ENCODE measurements at places on chromosomes 3 and 15.

- DNase-seq: no peak
These were observed 45.3 kb upstream of the SEC22A start for GRCh38 chr3:123156276-123156995.

DNA sequence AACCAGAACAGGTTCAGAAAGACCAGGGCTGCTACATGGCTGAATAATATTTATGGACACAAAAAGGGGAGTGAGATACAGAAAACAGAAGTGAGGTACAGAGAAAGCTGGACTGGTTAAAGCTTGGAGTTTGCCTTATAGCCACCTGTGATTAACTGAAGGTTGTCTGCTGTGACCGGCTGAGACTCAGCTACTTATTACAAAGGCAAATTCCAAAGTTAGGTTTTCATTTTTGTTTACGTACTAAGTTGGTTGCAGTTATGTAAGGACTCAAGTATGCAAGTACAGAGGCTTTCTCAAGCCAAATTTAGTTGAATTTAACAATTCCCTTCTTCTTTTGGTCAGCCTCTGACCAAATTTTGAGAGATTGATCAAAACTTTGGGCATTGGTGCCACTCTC lies 264.6 kb downstream of the THSD4 start:
- DNase-seq: no peak

- no peak for DNase-seq
These were observed 6.4 kb upstream of the ANKDD1A start for GRCh38 chr15:64905119-64905831.

DNA sequence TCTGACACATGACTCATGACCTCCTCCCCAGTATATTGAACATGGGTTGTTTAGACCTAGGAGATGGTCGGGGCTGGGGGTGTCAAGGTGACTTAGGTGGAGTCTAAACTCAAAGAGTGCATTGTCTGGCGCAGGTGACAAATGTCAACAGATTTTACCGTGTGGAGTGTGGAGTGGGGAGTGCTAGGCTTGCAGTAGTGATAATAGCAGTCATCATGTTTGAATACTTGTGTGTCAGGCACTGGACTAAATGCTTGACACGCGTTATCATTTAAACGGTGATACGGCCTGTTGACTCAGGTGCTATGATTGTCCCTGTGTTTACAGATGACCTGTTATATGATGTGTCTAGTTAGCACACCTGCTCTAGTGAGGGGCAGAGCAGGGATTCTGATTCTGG lies 30.8 kb downstream of the MUC20 start:
- DNase-seq: peak; percentile 71

DNA sequence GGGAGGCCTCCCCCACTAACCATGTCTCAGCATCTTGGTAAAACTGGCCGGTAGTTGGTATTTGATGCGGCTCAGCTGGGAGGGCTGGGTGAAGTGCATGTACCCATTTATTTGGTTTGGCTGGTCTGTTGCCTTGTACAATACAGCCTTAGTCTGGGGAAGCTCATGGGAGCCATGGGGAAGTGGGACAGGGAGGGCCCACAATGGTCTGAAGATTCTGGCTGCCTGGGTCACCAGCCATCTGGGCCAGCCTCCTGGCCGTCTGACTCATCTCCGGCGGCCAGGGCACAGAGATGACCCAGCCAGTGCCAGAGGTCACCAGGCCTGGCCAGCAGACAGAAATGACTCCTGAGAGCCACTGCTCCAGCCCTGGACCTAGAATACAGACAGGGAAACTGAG lies 51.6 kb upstream of the SMAD6 start:
- DNase-seq: no peak

DNA sequence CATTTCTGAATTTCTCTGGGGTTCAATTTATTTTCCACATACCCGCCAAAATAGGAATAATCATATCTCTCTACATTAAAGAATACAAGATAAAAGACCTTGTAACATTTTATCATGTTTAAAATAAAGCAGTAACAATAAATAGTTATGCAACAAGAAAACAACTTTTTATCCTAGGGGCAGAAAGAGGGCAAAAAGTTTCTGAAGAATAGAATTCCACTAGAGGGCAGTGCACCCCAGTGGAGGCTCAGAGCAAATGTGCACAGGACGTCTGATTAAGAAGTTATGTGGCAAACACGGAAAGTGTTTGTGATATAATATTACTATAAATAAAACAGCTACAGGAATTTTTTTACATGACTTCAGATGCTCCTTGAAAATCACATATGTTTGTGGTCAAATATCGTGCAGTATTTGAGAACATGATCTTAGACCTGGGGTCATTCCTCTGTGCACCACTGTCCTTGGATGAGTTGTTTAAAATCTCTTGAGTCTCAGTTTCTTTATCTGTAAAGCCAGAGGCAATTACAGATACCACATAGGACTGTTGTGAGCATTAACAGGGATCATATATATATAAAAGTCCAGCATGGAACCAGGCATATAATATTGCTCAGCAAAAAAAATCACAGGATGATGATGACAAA lies 13.2 kb upstream of the PIK3R4 start:
- peak; percentile 47 for DNase-seq

- no peak for DNase-seq
These were observed 118.1 kb downstream of the RPL22L1 start for GRCh38 chr3:170751899-170752293.

GRCh38 chr3:122705379-122705778 lies 24.7 kb downstream of the PARP14 start:
- no peak for DNase-seq

GRCh38 chr15:52362497-52362896 lies 66.9 kb upstream of the MYO5C start:
- DNase-seq: no peak

DNA sequence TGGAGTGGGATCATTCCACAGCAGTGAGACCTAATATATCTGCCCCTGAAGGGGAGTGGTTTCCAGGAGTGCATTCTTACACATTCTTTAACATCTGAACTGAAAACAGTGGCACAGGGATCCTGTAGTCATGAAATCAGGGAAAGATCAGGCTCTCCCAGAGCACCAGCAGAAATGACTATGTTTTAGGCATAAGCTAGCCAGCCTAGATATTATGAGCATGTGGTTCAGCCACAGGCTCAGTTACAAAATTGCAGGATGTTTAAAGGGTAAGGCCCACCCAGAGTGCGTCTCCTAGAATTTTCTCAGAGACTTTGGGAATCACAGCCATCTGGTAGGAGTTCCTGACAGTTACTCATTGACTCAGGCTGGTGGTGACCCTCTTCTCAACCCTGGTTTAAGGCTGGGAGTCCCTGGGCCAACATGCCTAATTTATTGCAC lies 20.9 kb downstream of the FSTL1 start:
- DNase-seq: no peak

DNA sequence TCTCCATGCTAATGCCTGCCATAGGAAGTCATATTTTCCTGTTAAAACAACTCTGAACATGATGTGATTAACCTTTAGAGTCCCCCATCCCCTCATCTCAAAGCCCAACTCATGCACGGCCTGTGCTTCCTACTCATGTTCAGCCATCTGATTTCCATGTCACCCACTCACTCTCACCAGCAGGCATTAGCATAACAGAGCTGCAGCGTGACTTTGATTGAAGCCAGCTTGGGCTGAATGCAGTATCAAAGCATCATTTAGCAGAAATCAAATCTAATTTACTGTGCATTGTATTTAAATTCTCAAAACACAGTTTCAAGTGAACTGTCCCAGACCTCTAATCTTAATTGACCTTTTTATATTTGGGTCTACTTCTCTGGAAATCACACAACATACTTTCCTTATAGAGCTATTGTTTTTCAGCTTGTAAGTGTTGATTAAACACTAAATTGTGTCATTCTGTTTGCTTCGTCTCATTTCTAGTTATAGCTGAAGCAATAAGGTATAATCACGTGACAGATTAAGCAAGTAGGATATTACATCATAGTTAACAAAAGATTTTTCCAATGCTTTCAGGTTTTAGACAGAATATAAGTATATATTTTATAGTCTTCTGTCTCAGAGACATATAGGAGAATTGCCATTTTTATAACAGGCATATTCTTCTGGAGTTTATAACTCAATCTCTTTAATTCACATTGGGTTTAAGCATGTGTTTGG lies 501.5 kb downstream of the ROBO2 start:
- DNase-seq: no peak

GRCh38 chr3:134277066-134277660 lies 26.5 kb upstream of the RYK start:
- DNase-seq: no peak

DNA sequence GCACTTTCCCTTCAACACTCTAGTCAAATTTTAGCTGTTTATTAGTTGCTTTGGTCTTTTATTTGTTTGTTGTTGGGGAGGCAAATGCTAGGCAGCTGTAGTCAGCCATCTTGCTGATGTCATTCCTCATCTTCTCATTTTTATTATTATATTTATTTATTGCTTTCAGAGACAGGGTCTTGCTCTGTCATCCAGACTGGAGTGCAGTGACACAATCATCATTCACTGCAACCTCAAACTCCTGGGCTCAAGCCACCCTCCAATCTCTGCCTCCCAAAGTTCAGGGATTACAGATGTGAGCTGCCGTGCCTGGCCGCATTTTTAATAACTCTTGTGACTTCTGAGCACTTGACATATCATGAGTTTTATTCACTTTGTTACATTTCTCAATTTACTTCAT lies 441.4 kb downstream of the DIPK2A start:
- no peak for DNase-seq

- no peak for DNase-seq
These were observed 3.0 kb downstream of the DZIP1L start for GRCh38 chr3:138112362-138112761.

GRCh38 chr3:187252311-187252710 lies 39.2 kb downstream of the MASP1 start:
- DNase-seq: no peak

DNA sequence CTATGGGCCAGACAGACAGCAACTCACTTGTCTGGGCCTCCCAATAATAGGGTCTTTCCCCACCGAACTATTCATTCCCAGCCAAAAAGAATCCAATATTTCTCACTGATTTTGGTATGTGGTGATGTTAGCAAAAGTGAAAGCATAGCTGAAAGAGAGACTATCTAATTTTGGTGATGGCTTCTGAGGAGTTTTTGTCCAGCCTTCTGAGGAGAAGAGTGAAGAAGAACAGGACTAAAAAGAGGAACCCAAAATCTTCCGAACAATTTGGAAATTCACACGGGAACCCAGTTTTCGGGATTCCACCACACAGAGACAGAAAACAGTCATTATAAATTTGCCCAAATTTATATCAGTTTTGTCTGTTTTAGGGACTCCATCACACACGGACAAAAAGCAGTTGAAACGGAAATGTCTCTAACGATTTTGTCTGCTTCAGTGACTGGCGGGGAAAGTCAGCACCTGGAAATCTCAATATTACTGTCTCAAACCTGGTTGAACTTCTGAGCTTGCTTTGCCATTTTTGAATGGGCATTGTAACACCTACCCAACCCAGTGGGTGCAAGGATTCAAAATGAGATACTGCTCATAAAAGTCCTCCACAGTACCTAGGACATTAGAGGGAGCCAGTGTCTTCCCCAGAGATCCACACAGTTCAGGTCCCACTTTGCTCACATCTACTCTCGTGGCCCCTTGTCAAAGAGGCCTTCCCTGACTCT lies 9.1 kb downstream of the CD80 start:
- no peak for DNase-seq

- no peak for DNase-seq
These were observed 15.1 kb upstream of the TCAIM start for GRCh38 chr3:44323341-44323955.

- DNase-seq: no peak
These were observed 434.7 kb upstream of the ARRDC4 start for GRCh38 chr15:97525809-97526208.

DNA sequence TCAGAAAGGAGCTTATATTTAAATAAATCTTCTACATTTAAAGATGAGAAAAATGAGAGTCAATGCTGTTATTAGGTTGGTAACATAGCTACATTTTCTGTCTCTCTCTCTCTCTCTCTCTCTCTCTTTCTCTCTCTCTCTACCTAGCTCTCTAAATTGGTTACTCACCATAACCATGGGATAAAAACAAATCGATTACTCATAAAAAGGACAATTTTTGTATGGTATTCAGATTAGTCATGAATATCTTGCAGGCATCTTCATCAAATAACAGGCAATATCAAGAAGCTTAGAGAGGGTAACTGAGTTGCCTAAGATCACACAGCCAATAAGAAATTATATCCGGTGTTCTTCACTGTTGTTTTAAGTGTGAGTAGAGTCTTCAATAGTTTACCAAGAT lies 81.8 kb upstream of the ALCAM start:
- no peak for DNase-seq

DNA sequence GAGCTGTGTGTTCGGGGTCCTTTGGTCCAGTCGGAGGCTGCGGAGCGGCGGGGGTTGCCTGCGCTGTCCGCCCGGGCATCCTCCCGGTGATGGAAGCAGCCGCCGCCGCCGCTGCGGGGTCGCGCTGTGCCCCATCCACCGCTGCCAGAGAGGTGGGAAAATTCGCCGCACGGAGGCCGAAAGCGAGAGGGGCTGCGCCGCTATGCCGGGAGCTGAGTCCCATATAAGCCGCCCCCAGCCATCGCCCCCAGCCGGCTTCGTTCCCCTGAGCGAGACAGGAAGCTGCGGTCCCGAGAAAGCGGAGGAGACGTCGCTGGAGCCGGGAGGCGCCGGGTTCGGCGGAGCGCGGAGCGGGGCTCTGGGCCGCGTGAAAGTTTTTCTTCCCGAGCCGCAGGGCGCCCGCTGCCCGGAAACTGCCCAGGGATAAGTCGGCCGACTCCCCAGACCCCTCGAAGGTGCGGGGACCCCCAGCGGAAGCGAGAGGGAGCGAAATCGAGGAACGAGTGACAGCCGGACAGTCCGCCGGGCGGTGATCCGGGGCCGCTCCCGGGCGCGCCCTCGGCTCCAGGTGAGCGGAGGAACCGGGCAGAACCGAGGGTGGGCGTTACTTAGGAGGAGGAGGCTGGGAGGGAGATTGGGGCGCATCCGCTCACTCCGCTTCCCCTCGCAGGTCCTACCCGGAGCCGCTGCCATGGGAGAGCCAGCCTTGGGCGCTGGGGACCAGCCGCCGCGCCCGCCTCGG lies 574 bp downstream of the CHST2 start:
- peak; percentile 35 for DNase-seq

DNA sequence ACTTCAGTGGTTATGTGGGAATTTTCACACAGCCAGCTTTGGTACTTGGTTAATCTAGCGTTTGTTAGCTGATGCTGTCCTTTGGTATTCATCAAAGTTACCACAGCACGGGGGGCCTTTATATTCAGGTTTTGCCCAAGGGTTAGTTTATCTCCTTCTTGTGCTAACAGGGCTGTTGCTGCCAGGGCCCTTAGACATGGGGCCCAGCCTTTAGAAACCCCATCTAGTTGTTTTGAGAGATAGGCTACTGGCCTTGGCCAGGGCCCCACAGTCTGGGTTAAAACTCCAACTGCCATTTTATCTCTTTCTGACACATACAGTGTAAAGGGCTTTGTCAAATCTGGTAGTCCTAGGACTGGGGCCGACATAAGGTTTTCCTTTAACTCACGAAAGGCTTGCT lies 7.5 kb upstream of the DNAAF4 start:
- DNase-seq: no peak

GRCh38 chr3:155283092-155284056 lies 10.1 kb downstream of the STRIT1 start:
- DNase-seq: no peak

Data from NCI-H1930 (cell line).